ENCODE measurements at places on chromosomes 2 and 18.
A peak's percentile ranks its signal among the peaks of the same experiment; 100 is the strongest.

- no peak for DNase-seq
Observed at GRCh38 chr2:226431288-226431948, 368.2 kb downstream of the IRS1 start.

DNA sequence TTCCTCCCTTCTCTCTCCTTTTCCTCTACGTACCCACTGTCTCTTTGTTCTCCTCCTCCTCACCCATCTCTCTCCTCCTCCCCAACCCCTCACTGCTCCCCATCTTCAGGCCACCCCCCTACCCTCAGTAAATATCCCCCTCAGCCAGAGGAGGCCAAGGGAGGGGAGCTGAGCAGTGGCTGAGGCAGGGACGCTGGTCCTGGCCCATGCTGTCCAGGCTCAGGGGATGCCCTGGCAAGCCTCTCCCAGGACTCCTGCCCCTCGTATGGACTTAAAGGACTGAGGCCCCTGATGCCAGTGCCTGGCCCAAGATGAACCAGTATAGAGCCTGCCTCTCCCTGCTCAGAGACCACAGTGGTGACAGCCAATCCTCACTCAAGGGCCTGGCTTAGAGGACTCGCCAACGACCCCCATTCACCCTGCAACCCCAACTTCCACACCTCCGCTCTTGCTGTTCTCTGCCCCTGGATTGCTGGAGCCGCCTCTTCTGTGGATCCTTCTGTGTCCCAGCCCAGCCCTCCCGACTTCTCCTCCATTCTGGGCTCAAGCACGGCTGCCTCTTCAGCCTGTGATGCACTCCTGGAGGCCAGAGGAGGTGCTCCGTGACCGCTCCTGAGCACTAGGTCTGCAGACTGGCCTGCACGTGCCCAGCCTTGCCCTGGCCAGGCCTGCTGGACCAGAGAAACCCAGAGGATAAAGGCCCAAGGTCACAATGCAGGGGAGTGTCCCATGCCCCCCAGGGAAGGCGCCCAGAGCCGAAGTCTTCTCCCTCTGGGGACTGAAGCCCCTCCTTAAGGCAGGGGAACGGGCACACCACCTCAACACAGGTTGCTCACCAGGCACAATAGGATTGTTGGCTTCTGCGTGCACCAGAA is 9.5 kb upstream of the DUSP2 start:
- DNase-seq = no peak

DNA sequence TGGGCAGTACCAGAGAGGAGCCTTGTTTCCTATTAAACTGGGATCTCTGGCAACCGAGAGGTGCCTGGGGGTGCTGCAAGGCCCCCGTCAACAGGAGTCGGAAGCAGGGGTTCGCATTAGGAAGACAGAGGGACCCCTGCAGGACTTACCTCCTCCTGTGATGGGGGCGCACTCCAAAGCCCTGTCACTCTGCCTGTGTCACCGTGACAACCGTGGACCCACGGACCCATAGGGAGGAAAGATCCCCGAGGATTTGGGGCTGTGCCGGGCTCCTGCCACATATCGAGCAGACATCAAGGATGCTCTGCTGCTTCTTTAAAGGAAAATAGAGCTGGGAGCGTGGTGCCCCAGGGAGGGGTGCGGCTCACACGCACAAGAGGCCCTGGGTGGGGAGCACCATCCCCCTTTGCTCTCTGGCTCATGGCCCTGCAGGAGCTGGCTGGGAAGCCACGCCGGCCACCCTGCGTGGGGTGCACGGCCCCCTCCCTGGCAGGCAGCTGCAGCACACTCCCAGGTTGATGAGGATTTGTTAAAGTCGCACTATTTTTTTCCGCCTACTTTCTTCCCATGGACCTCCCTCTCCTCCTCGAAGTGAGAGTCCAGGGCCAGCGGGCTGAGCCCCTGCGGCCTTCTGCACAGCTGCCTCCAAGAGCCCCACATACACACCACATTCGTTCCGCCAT is 167.5 kb downstream of the TWIST2 start:
- DNase-seq = no peak

GRCh38 chr2:216056739-216057138 is 24.9 kb downstream of the PECR start:
- no peak for DNase-seq

DNA sequence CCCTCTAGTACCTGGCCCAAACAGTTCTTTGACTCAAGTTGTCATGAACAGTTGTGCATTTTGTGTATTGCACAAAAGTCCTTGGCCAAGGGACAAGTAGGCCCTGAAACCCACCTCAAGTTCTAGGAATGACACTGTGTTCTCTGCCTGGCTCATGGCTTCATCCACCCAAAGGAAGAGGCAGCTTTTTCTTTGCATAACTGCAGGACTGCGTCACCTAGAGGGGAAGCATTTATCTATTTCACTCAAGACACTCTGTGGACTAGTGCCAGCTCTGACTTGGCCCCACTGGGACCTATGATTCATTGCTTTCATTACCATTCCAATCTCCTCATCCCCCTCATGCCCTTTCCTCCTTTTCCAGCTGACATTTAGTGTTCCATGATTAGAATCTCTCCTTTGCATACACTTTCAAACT is 119.3 kb upstream of the SIX2 start:
- no peak for DNase-seq

GRCh38 chr2:86753606-86754005 is 33.5 kb downstream of the RMND5A start:
- no peak for DNase-seq

DNA sequence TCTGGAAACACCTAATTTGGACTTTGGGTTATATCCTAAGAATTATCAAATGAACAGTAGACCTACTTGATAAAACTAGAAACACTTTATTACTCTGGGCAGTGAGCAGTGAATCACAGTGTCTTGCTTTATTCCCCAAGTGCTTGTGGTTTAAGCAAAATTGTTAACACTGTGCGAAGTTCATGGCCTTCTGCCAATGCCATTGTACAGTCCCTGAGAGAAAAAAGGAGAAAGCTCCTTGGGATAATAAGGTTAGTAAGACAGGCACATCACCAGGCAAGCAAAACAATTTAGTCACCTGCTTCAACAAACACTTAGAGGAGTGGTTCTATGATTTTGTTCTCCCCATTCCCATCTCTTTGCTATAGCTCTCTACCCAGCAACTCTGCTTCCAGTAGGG is 39.8 kb downstream of the ADCYAP1 start:
- DNase-seq = no peak

GRCh38 chr2:150042500-150043171 is 444.8 kb downstream of the RND3 start:
- no peak for DNase-seq

DNA sequence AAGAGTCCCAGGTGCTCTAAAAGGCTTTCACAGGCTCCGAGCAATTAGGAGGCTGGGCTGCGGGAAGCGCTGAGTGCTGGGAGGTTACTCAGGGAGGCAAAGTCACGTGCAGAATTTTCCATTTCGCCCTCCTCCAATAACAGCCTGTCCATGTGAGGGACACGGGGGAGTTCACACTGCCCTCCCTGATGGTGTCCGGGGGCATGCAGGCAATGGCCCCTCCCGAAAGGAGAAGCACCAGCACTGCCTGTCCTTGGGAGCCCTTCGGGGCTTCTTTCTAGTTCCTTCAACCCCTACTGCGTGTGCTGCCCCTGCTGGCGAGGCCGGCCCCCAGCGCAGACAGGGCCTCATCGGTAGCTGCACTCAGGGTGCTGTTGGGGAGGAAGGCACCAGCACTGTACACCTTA is 63.1 kb upstream of the HPCAL1 start:
- no peak for DNase-seq

- DNase-seq = no peak
Observed at GRCh38 chr2:110116033-110116710, 550 bp upstream of the MALL start.

GRCh38 chr2:121427187-121427689 is 103.4 kb upstream of the RNU4ATAC start:
- no peak for DNase-seq

DNA sequence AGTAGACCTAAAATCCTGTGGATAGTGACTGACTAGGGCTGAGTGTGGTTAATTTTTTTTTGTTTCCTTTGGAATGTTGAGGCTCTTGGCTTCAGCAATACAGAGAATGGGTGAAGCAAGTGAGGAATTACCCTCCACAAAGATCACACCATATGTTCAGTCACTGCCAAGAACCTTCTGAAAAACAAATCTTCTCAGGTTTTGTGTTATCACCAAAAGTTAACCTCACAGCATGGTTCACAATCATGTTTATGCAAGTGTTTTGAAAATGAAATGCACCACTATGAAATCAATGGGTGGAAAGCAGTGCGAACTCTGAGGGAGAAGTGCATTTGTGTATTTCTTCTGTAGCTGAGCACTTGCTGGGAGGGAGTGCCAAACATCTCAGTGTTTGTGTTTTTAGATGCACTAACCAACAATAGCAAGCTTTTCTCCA is 44.4 kb downstream of the SPATS2L start:
- no peak for DNase-seq

DNA sequence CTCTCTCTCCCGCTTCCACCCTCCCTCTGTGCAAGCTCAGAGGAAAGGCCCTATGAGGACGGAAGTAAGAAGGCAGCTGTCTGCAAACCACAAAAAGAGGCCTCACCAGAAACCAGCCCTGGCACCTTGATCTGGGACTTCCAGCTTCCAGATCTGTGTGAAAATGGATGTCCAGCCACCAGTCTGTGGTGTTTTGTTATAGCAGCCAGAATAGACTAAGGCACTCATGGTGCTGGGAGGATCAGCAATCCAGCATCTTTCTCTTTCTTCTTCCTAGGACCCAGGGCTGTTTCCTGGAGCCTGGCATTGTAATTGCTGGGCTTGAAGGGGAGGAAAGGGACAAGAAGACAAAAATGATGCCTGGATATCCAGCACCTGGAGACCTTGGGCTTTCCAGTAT is 122.5 kb downstream of the SOCS6 start:
- no peak for DNase-seq

- no peak for DNase-seq
Observed at GRCh38 chr2:167411367-167411766, 523.1 kb downstream of the XIRP2 start.

GRCh38 chr2:149125031-149125725 is 86.7 kb downstream of the LYPD6B start:
- DNase-seq = no peak

DNA sequence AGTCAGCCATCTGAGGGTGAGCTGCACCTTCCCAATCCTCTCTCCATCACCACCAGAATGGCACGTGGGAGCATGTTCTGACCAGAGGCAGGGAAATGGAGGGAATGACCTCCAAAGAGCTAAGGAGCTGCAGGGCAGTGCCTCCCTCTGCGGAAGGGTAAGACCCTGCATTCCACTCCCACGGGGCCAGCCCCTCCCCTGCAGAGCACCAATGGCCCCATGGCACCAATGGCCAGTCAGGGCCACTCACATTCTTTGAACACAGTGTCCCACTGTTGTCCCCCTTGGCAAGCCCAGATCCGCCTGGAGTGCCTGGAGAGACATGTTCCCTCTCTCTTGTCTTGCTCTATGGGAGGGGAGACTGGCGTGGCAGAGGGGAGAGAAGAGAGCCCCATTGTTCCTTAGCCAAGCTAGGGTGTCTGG is 164.4 kb downstream of the TNS1 start:
- peak; percentile 84 for DNase-seq

- no peak for DNase-seq
Observed at GRCh38 chr2:10518470-10519393, 70.6 kb upstream of the ODC1 start.

DNA sequence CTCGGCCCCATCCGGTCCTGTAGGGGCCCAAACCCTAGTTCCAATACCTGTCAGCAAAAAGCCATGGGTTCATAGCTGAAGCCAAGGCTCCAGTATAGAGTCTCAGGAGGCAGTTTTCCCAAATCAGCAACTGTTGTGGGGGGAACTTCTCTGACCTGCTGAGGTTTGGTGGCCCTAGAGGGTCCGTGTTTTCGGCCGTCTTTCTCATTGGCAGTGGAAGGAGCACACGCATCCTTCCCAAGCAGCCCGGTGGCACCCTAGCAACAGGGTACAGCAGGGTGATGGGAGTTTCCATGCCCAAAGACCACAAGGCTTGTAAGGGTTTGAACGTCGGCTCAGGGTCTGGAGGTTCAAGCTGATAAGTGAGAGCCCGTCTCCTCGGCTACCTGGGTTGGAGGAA is 6.6 kb downstream of the FOSL2 start:
- DNase-seq = no peak

- no peak for DNase-seq
Observed at GRCh38 chr18:25614168-25614567, 262.2 kb upstream of the ZNF521 start.

GRCh38 chr18:25112821-25113434 is 239.0 kb downstream of the ZNF521 start:
- no peak for DNase-seq

DNA sequence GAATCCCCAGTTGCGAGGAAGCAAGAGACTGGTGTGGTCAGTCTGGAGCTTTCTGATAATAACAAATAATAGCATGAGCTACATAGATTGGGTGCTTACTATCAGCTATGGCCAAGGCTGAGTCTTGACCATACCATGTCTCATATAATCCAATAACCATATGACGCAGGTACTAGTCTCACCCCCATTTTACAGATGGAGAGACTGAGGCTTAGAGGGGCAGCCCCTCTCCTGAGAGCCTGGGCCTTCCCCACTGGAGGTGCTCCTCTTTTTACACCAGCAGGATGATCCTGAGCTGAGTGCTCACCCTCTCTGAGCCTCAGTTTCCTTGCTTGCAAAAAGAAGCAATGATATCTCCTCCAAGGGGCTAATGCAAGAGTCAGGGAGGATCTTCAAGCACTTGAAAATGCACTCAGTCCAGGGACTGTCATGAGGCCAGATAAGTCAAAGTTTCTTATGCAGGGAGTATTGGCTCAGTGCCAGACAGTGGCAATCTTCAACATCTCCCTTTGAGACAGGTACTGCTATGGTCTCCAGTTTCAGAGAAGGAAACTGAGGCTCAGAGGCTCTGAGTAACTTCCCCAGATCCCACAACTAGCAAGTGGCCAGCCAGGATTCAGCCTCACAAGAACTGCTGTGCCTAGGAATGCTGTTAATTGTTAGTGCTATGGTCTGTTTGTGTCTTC is 149.7 kb downstream of the TFCP2L1 start:
- no peak for DNase-seq

DNA sequence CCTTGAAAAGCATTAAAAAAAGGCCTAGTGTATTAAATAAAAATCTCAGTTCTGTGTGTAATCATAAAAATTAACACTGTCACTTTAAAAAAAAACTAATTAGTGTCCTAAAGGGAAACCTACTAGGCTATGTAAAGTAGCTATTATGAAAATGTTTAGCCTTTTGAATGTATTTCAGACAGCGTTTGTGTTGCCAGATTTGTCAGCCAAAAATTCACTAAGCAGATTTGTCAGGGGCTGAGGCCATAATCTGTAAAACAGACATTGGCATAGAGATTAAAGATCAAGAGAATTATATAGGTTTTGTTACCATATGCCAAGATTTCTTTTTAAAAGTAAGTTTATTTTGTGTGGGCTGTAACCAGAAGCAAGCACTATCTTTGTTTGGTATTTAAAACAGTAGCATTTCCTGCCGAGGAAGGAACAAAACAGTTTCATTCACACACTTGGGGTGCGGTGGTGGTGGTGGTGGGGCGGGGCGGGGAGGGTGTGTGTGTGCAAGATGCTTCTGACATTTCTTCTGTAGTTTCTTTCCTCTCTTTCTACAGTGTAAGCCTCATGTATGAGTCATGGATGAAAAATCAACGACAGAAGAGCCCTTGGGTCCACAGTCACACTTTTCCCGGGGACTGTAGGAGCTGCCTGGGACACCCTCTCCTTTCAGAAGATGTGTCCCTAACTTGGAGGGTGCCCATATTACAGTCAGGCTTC is 328.5 kb upstream of the FANCL start:
- no peak for DNase-seq

Measured in C1 segment of cervical spinal cord (tissue), 14 donors.